ENCODE measurements at places on chromosomes 7 and 10.
A peak's percentile ranks its signal among the peaks of the same experiment; 100 is the strongest.

DNA sequence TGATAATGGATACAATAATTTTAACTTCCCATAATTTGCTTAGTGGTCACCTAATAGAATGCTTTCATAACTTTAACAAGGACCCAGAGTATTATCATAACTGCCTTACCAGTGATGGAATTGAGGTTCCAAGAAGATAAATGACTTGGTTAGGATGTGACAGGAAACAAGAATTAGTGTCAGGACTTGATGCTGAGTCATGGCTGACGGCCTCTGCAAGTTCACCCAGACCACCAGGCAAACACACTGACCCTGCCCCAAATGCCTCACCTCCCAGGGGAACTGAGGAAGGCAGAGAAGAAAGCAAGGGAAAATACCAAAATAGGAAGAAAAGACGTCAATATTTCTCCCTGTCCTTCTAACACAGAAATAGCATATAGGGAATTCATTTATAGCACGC, 636.3 kb downstream of the PARD3 start:
- no peak for DNase-seq

DNA sequence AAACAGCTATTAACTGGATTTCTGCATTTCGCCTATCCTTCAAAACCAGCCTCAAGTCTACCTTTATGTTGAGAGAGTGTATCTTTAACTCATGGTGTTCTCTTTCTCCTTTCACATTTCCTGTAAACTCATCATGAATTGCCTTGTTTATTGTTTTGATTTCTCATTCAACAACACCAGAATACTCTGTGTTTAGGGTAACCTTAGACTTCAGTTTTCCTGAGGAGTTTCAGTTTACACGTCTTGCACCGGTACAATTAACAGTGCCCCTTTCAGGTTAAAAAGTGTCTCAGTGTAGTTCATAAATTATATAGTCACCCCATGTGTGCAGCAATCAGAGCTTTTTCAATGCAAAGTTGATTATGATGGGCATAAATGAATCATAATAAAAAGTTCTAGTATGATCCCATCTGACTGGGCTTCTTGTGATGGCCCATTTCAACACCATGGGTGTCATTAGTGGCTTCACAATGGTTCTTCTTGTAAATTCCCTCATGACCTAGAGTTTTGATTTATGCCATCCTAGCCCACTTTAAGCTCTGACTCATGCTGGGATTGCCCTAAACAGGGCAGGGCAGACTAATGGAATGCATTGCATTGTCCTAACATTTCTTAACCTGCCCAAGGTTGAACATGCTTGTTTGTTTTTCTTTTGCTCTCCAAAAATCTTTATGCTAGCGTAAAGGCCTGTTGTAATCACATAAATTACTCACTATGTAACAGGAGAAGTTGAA, 22.0 kb downstream of the ITGB8 start:
- DNase-seq = no peak

DNA sequence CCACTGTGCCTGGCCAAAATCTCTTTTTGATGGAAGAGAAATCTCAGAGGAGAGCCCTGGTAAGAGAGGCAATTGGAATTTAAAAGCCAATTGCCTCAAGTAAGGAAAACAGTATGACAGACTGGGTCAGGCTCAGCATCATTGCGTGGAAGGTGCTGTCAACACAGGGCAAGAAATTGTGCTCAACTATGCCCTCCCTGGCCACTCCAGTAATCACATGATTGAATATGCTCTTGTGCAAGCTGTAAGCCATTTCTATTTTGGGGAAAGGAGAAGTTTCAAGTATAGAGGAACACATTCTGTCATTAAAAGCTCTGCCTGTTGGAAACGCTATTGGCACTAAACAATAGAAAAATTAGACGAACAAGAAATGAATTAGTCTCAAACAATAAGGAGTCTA, 1127.7 kb downstream of the REEP3 start:
- DNase-seq = no peak

GRCh38 chr7:154953006-154953684, 49.8 kb downstream of the PAXIP1 start:
- DNase-seq = peak; percentile 53

- DNase-seq = no peak
Observed at GRCh38 chr10:86918022-86918471, 39.4 kb downstream of the MMRN2 start.

DNA sequence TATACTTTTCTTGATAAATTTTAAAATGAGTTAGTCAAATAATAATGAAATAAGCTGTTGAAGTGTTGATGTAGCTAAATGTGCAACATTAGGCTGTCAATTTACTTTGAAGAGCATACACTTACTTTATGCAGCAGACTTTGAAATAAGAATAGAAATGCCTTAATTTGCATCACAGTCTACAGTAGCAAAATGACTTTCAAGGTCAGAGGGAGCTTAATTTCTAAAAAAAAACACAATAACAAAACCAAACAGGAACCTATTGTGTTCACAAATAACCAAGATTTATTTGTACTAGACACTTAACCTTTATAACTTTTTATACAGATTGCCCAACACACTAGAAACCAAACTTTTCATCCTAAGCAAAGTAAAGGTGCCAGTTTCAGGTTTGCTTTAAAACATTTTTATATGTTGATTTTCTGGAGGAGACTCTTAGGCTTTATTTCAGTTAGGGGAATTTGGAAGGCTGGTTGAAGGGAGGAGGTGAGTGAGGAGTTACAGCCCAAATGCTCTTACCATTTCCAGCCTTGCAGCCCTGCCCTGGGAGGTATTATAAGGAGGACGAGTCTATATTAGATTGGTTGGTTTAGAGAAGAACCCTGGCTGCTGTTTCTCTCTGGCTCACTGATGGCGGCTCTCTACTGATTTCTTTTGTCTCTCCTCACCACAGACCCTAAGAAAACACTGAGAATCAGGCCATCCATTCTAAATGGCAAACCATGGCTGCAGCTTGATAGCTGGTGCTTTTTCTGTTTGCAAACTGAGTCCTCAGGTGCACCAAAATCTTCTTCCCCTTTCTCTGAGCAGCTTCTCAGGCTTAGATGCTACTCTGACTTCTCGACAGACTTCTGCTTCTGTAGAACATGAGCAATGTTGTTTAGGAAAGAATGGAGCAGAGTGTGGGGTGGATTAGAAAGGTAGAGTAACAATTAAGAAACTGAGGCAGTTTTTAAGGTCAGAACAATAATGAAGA, 55.2 kb upstream of the RPA3 start:
- no peak for DNase-seq

- DNase-seq = no peak
Observed at GRCh38 chr7:64885520-64886240, 17.4 kb upstream of the ZNF273 start.

- DNase-seq = no peak
Observed at GRCh38 chr10:78403781-78404180, 370.1 kb downstream of the RPS24 start.

- no peak for DNase-seq
Observed at GRCh38 chr7:10225275-10225674, 748.4 kb upstream of the PHF14 start.

GRCh38 chr10:17019696-17020095, 109.9 kb downstream of the CUBN start:
- DNase-seq = no peak

- no peak for DNase-seq
Observed at GRCh38 chr10:15069230-15069629, 19.3 kb downstream of the ACBD7 start.

DNA sequence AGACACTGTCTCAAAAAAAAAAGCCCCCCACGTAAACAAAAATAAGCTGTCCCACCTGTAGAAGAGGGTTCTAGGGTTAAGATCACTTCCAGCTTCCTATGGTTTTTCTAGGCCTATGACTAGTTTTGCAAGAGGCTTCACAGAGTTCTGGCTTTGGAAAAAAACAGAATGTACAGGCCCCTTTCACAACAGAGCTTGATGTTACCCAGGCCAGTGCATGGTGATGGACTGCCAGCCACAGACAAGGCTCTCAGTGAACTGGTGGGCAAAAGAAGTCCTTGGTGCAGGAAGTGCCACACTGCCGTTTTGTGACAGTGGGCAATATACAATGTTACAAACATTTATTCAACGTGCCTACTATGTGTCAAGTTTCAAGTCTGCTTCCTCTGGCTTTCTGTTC, 18.3 kb upstream of the EFCAB10 start:
- no peak for DNase-seq
